ENCODE measurements at places on chromosomes 11 and 22. TPM values are rescaled to one million over a fixed set of nuclear protein-coding genes. Genes with fewer than 3 reads are reported as not detected.

The APOL5 gene
- not detected for total RNA-seq

The EXT2 gene
- 23.8 TPM for total RNA-seq

The OR5F1 gene
- not detected for total RNA-seq

The TOMM22 gene
- 151 TPM for total RNA-seq

The TUBA8 gene
- not detected for total RNA-seq

- DNase-seq, result no peak
Measured at GRCh38 chr11:61056571-61056970, 45.7 kb upstream of the CD5 start.

- DNase-seq, result peak; percentile 6
Measured at GRCh38 chr22:27719535-27720227, 81.9 kb downstream of the MN1 start.

GRCh38 chr11:33539751-33540150 lies 160.9 kb downstream of the C11orf91 start:
- no peak for DNase-seq

- DNase-seq, result peak; percentile 26
Measured at GRCh38 chr11:78201096-78201818, 12.5 kb downstream of the USP35 start.

- no peak for DNase-seq
Measured at GRCh38 chr11:120091121-120091520, 46.8 kb downstream of the TRIM29 start.

GRCh38 chr11:134244593-134244992 lies 8.6 kb downstream of the THYN1 start:
- no peak for DNase-seq

- DNase-seq, result no peak
Measured at GRCh38 chr11:113556036-113556435, 80.8 kb upstream of the DRD2 start.

DNA sequence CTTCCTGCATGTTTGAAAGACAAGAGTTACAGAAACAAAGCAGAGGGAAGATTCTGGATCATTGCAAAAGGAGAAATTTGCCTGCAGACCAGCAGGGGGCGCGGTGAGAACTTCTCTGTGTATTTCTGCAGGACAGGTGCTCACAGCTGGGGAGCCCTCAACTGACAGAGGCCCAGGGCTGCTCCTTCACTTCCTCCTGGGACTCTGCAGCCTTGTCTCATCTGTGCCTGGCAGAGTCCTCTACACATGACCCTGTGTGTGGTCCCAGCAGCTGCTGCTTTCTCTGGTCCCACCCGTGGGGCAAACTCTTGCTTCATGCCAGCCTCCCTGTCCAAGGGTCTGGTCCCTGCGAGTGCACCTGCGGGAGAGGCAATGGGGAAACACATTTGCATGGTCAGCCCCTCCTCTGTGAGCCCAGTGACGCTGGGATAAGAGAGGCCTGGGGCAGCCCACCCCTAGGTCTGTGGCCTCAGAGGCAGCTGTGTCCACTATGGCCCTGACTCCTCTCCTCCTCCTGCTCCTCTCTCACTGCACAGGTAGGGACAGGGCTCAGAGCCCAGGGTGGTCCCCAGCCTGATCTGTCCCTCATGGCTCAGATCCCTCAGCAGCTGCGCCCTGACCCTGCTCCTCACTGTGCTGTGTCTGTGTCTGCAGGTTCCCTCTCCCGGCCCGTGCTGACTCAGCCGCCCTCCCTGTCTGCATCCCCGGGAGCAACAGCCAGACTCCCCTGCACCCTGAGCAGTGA lies 43.2 kb upstream of the VPREB1 start:
- peak; percentile 82 for DNase-seq

GRCh38 chr11:116110802-116111201 lies 606.6 kb upstream of the CADM1 start:
- no peak for DNase-seq

DNA sequence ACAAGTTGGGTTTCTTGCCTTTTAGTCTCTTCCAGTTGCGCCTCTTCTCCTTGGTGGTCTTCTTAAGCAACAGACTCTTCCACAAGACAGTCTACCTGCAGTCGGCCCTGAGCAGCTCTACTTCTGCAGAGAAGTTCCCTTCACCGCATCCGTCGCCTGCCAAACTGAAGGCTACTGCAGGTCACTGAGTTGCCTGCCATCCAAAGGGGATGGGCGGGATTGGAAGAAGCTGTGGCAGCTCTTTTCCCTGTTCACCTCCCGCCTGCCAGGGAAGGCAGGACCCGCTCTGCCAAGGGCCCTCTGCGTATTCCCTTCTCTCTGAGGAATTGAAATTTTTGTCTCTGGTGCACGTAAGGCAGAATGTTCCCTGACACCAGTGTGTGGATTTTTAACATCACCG lies 9.2 kb upstream of the STT3A start:
- no peak for DNase-seq

DNA sequence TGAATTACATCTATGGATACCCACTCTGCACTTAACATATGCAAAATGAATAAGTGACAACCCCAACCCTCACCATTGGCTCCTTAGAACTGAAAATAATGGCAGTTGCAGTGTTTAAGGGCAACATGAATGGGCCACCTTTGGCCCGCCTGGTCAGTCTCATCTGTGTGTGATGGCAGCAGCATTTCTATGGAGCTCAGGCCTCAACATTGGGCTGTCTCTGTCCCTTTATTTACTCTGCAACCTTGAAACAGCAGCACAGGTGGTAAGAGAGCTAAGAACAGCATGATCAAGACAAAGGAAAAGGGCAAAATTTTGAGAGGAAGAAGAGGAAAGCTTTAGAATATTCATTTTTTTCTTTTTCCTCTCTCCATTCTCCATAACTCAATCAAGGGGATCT lies 38.3 kb upstream of the TMEM135 start:
- no peak for DNase-seq

DNA sequence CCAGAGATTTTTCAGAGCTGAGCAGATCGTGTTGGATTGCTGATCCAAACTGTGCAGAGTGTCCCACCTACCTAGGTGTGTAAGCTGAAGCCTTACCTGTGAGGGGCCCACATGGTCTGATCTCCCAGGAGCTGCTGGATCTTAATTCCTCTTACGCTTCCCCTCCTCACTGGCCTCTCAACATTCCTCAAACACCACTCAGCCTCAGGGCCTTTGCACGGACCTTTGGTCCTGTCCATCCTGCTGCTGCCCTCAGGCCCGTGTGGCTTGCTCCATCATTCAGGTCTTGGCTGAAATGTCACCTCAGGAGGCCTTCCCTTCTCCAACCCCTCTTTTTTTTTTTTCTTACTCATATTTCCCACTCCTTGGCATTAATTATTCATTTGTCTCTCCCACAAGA lies 21.1 kb upstream of the RAB1B start:
- DNase-seq, result no peak

Measured in activated naive CD4-positive, alpha-beta T cell treated with anti-CD3 and anti-CD28 coated beads for 36 hours (primary cell).